ENCODE measurements at places on chromosomes 4 and X.

GRCh38 chr4:155546451-155546850 lies 120.2 kb upstream of the GUCY1A1 start:
- DNase-seq = no peak

GRCh38 chr4:17817027-17817426 lies 6.2 kb downstream of the NCAPG start:
- no peak for DNase-seq

GRCh38 chr4:163087805-163088204 lies 78.9 kb downstream of the NAF1 start:
- no peak for DNase-seq

GRCh38 chrX:30521440-30522182 lies 56.0 kb downstream of the TASL start:
- no peak for DNase-seq

DNA sequence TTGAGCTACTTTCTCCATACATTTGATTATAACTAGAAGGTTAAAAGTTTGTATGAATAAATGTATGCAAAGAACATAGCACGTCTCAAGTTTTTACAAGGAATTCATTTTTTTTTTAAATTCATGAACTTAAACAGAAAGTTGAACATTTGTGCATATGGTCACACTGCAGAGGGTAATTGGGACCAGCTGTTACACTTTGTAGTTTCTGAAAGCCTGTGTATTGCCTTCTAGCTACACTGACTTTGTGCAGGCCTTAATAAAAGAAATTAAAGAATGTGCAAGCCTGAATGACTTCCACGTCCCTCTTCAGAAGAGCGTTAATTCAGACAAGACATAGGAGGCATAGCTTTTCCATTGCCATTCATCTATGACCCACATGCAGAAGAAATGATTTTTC lies 153.1 kb upstream of the PCDH18 start:
- no peak for DNase-seq

DNA sequence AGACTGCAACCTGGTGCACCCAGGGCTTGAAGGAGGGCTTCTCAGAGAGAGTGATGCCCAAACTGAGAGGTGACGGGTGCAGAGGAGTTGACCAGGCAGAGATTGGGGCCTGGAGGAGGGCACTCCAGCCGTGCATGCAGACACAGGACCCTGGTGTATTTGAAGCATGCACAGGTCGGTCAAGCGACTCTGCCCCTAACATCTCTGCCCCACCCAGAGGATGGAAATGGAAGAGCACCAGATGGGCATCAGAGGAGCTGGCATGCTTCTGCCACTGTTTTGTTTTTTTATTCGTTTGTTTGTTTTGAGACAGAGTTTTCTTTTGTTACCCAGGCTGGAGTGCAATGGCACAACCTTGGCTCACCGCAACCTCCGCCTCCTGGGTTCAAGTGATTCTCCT lies 320.9 kb downstream of the EVC2 start:
- DNase-seq = no peak

DNA sequence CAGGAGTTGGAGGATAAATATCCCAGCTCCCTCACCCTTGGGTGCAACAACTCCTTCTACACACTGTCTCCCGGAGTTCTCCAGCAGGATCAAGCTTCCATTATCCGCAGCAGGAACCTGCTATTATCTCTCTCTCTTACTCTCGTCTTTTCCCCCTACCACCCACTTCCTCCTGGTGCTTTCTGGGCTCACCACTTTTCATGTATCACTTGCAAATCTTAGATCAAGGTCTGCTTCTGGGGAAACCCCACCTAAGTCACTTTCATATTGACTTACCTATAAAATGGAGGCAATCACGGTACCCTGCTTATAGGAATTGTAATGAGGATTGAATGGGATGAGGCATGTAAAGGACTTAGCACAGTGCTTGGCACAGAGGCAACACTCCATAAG lies 589.5 kb downstream of the BCOR start:
- no peak for DNase-seq

DNA sequence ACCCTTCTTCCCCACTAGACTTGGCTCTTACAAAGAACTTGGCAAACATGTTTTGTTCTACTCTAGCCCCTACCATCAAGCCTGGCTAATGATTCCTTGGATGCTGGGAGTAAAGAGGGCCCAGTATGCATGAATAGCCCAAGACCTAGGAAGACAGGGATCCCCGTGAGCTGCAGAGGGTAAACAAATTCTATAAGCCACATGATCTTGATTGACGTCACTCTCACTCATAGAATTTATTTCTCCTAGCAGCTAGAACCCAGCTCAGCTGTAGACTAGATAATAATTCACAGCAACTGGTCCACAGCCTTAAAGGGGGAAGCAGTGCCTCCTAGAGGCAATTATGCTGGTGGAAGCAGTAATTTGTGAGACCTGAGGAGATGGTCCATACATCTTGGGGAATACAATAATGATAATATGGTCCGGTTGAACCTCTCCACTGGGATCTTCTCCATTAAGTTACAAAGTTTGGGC lies 16.1 kb upstream of the USO1 start:
- no peak for DNase-seq

- no peak for DNase-seq
These were observed 43.3 kb downstream of the ENOPH1 start for GRCh38 chr4:82473621-82474164.

DNA sequence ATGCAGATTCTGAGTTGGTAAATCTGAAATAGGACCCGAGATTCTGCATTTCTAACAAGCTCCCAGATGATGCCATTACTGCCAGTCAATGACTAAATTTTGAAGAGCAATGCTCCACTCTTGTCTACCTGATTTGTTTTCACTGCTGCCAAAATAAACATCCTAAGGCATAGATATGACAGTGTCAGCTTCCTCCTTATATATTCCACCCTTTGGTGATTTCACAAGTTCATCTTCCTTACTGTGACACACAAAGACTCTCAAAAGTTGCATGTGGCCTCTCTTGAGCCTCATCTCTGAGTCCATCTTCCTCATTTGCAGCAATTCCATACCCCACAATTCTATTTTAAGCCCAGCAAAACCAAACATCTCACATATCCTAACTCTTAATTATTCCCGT lies 110.9 kb downstream of the FBXW7 start:
- DNase-seq = no peak

DNA sequence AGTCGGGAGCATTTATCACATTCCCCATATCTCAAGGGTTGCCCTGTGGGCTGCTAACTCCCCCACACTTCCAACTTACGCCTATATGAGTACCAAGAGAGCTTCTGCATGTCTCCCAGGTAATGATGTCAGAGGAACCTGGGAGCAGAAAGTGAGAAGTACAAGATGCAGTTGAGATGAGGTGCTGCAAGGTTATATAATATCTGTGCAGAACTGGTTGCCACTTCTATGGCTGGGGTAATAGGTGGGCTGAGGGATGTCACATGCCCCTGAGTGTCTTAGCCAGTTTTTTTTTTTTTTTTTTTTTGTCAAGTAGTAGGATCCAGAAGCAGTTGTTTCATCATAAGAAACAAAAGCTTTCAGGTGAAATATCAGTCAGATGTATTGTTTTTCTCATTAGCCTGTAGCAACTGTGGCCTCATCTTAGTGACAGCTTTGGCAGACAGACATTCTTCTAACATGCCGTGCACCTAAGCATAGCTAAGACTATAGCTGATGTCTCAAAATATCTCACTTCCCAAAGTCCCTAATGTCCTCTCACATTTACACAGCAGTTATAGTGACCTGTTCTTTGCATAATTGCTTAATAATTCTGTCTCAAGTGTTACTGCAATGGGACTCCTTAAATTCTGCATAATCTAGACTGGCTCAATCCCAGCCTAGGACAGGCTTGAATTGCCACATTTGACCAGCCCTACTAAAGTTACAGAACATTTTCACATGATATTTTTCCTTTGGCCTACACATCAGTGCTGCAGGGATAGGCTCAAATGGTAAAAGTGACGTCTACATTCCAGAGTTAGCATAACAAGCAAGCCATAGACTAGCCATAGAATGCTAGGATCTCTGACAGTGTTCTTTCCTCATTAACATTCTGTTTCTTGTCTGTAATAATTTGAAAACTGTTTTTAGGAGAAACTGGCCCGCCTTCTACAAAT lies 17.9 kb upstream of the MAOB start:
- DNase-seq = no peak

DNA sequence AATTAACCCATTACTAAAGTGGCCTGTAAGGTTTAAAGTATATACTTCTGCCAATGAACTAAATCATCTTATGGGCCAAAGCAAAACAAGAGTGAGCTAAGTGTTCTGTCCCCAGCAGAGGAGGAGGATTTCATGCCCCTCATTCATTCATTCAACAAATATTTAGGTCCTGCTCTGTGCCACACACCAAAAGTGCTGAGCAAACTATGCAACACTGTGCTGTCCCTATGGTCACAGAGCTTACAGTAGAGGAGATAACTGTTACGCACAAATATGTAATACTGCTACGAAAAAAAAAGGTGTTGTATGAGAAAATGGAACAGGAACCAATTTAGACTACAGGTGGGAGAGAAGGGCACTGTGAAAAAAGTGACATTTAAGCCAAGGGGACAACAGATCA lies 1.7 kb downstream of the SH3KBP1 start:
- no peak for DNase-seq
